ENCODE measurements at places on chromosomes 12 and 14. TPM values are rescaled to one million over a fixed set of nuclear protein-coding genes. Genes with fewer than 3 reads are reported as not detected.

GRCh38 chr12:75641031-75641780 is 129.8 kb upstream of the KRR1 start:
- no peak overlapping the region for H3K4me3 ChIP-seq
- DNase-seq = no peak
- H3K27ac ChIP-seq = no peak overlapping the region
- H3K27me3 ChIP-seq = no peaks in the 10 kb centered on the region
- H3K4me1 ChIP-seq = no peaks in the 10 kb centered on the region
- no peaks in the 10 kb centered on the region for H3K36me3 ChIP-seq

- no peak overlapping the region for H3K27ac ChIP-seq
- no peak overlapping the region for H3K4me3 ChIP-seq
- no peaks in the 10 kb centered on the region for H3K27me3 ChIP-seq
- no peaks in the 10 kb centered on the region for H3K4me1 ChIP-seq
- DNase-seq = no peak
- no peaks in the 10 kb centered on the region for H3K36me3 ChIP-seq
These were observed 48.2 kb upstream of the LRFN5 start for GRCh38 chr14:41558490-41558889.

- H3K4me1 ChIP-seq = no peaks in the 10 kb centered on the region
- DNase-seq = no peak
- no peaks in the 10 kb centered on the region for H3K27me3 ChIP-seq
- H3K27ac ChIP-seq = no peak overlapping the region
These were observed 51.2 kb downstream of the FIGNL2 start for GRCh38 chr12:51797301-51797700.

The LRTM2 gene
- total RNA-seq = 0.39 TPM

- no peaks in the 10 kb centered on the region for H3K4me1 ChIP-seq
- no peaks in the 10 kb centered on the region for H3K36me3 ChIP-seq
- H3K27ac ChIP-seq = no peak overlapping the region
- no peak for DNase-seq
These were observed 11.9 kb downstream of the SLC38A1 start for GRCh38 chr12:46256942-46257341.

- DNase-seq = no peak
- no peak overlapping the region for H3K27ac ChIP-seq
- no peak overlapping the region for H3K4me3 ChIP-seq
These were observed 58.5 kb downstream of the WNK1 start for GRCh38 chr12:810671-811415.

DNA sequence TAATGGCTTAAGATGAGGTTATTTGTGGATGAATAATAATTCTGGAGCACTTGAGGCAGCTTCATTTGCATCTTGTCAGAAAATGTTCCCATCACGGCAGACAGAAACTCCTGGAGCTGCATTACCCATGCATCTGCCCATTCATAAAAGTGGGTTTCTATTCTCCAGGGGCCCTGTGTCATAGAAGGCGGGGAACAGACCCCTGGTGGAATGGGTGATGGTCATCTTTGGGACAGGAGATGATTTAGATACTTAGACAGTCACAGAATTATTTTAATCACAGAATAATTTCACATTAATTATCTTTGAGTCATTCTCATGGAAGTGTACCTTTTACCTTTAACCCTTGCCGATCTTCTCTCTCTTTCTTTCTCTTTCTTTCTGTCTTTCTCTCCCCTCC is 980.7 kb upstream of the TMEM132C start:
- no peak overlapping the region for H3K27ac ChIP-seq
- H3K4me3 ChIP-seq = no peak overlapping the region
- no peaks in the 10 kb centered on the region for H3K27me3 ChIP-seq
- no peaks in the 10 kb centered on the region for H3K4me1 ChIP-seq

GRCh38 chr14:102474934-102475333 is 34.6 kb downstream of the ANKRD9 start:
- peak; percentile 82 for DNase-seq
- no peak overlapping the region for H3K27ac ChIP-seq
- H3K27me3 ChIP-seq = no peaks in the 10 kb centered on the region
- H3K36me3 ChIP-seq = no peaks in the 10 kb centered on the region

DNA sequence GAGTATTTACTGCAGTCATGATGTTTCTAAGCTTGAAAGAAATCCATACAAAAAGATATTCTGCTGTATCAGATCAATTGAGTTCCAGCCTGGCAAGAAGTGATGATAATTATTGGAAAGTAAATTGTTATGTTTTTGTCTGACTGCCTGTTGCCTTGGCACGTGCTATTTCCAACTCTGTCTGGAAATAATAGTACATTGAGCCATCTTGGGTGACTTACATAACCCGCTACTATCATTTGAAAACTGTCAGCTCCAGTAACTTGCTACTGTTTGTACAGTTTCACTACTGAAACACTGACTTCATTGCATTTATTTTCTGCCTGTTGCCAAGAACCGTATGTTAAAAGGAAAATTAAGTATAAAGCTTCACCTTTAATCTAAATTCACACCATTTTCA is 318.6 kb downstream of the ITPR2 start:
- no peak overlapping the region for H3K4me3 ChIP-seq
- H3K27me3 ChIP-seq = no peaks in the 10 kb centered on the region
- no peak overlapping the region for H3K27ac ChIP-seq
- H3K36me3 ChIP-seq = no peaks in the 10 kb centered on the region
- H3K4me1 ChIP-seq = no peaks in the 10 kb centered on the region
- no peak for DNase-seq

DNA sequence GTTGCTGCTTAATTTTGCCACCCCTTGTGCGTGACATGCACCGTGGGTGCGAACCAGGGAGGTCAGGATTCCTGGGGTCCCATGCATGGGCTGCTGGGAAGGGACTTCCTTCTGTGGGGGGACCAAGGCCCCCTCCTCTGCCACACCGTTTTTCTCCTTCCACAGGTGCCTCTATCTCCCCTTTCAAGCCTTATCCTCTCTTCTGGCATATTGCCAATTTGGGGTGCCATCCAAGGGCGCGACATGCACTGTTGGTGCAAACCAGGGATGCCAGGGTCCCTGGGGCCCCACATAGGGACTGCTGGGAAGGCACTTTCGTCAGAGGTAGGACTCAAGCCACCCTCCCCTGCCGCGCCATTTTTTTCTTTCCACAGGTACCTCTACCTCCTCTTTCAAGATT is 289.0 kb downstream of the ALG10 start:
- H3K27ac ChIP-seq = no peak overlapping the region
- H3K4me3 ChIP-seq = no peak overlapping the region
- H3K4me1 ChIP-seq = no peaks in the 10 kb centered on the region
- no peak for DNase-seq
- H3K27me3 ChIP-seq = no peaks in the 10 kb centered on the region

DNA sequence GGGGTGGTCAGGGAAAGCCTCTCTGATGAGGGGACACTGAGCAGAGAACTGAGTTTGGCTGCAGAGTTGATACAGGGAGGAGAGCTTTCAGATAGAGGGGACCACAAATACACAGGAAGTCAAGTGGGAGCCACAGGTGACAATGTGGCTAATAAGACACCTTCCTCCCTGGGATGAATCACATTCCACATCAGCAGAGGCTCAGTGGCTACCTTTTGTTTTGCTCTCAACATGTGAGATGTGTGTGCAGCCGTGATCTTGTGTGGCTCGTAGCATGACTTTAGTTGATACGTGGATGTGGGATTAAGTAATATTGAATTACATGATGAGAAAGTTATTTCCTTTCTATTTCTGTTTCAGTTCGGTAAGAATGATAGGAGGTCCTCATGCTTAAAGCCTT is 7.5 kb downstream of the CRADD start:
- no peak overlapping the region for H3K27ac ChIP-seq
- DNase-seq = no peak
- peaks cover 13% of the 10 kb centered on the region for H3K4me1 ChIP-seq
- H3K4me3 ChIP-seq = no peak overlapping the region

GRCh38 chr14:67569651-67570290 is 30.3 kb downstream of the PIGH start:
- no peaks in the 10 kb centered on the region for H3K27me3 ChIP-seq
- H3K4me1 ChIP-seq = no peaks in the 10 kb centered on the region
- H3K4me3 ChIP-seq = no peak overlapping the region
- no peak overlapping the region for H3K27ac ChIP-seq
- DNase-seq = no peak

The TRHDE gene
- 2.8 TPM for total RNA-seq

The SERPINA3 gene
- total RNA-seq = 238 TPM

The ESR2 gene
- total RNA-seq = 19.8 TPM

The GYS2 gene
- not detected for total RNA-seq

The BCL2L14 gene
- 18.8 TPM for total RNA-seq

DNA sequence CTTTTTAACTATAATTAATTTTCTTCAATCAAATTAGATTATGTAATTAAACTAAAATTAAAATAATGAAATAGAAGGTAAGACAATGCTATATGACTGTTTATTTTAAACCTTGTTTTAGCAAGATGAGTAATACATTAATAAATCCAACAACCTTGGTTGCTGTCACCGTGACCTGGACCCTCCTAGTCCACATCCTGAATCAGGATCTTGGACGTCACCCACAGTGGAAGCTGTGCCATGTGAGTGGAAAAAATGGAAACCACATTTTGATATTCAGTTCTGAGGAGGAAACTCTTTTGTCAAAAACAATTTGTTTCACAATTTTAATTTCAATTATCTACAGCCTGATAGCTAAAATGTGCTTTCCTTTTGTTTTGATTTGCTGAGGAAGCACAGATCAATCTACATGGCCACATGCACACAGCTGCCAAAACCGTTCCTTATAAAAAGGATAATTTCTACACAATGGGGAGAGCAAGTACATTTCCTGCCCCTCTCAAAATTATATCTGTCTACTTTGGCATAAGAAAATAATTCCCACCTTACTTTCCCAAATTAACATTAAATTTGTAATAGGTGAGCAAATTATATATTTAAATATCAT is 255.5 kb downstream of the RASSF9 start:
- H3K4me3 ChIP-seq = no peak overlapping the region
- no peaks in the 10 kb centered on the region for H3K27me3 ChIP-seq
- H3K36me3 ChIP-seq = no peaks in the 10 kb centered on the region
- no peak overlapping the region for H3K27ac ChIP-seq
- no peak for DNase-seq
- H3K4me1 ChIP-seq = no peaks in the 10 kb centered on the region

The FOXM1 gene
- 32.3 TPM for total RNA-seq

DNA sequence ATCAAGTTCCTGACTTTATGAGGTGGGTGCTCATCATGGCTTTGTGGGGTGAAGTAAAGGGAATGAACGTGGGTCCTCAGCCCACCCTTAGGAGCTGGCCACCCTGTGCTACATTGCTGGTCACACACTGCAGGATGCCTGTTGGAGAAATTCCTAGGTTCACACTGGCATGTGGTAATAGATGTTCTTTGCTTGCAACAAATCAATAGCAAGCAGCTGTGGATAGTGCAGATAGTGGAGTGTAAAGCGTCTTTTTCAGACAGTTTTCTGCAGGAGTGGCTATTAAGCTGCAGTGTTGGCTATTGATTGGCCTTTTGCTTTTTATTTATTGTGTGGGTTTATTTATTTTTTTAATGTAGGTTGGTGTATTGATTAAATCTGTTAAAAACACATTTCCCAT is 822.7 kb downstream of the NRXN3 start:
- no peak overlapping the region for H3K4me3 ChIP-seq
- no peaks in the 10 kb centered on the region for H3K36me3 ChIP-seq
- H3K4me1 ChIP-seq = no peaks in the 10 kb centered on the region
- no peak overlapping the region for H3K27ac ChIP-seq

GRCh38 chr14:58607131-58607951 is 30.4 kb upstream of the DACT1 start:
- H3K4me1 ChIP-seq = no peaks in the 10 kb centered on the region
- no peak overlapping the region for H3K27ac ChIP-seq
- no peak for DNase-seq
- H3K27me3 ChIP-seq = no peaks in the 10 kb centered on the region

- H3K36me3 ChIP-seq = no peaks in the 10 kb centered on the region
- peaks cover 27% of the 10 kb centered on the region for H3K4me1 ChIP-seq
- H3K4me3 ChIP-seq = peak overlapping the region; percentile 74
- peak overlapping the region; percentile 95 for H3K27ac ChIP-seq
These were observed 1.6 kb downstream of the GSG1 start for GRCh38 chr12:13101821-13102375.

The CFAP54 gene
- total RNA-seq = 14.4 TPM

- no peak overlapping the region for H3K4me3 ChIP-seq
- H3K4me1 ChIP-seq = no peaks in the 10 kb centered on the region
- no peak overlapping the region for H3K27ac ChIP-seq
These were observed 80.9 kb downstream of the SLC41A2 start for GRCh38 chr12:104877103-104877705.

- DNase-seq = no peak
- no peaks in the 10 kb centered on the region for H3K36me3 ChIP-seq
- H3K27me3 ChIP-seq = no peaks in the 10 kb centered on the region
- no peak overlapping the region for H3K4me3 ChIP-seq
- no peaks in the 10 kb centered on the region for H3K4me1 ChIP-seq
These were observed 85.2 kb upstream of the MAX start for GRCh38 chr14:65187421-65188049.

DNA sequence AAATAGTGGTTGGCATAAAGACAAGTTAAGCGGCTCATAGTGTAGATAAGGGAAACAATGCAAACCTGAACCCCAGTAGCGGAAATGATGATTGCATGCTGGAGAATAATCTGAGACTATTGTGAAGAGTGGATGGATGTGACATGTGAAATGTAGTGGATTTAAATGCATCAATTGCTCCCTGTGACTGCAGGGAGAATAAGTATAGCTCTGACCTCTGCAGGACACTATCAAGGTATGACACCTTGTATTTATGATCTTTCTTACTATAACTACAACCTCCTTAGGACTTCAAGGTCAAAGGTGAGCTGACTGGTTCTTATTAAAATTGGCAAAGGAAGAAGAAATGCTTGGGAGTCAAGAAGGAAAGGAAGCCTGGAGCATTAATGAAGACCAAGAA is 285.6 kb downstream of the GRIN2B start:
- no peaks in the 10 kb centered on the region for H3K36me3 ChIP-seq
- H3K4me1 ChIP-seq = no peaks in the 10 kb centered on the region
- no peak overlapping the region for H3K27ac ChIP-seq
- H3K4me3 ChIP-seq = no peak overlapping the region
- DNase-seq = no peak
- no peaks in the 10 kb centered on the region for H3K27me3 ChIP-seq

DNA sequence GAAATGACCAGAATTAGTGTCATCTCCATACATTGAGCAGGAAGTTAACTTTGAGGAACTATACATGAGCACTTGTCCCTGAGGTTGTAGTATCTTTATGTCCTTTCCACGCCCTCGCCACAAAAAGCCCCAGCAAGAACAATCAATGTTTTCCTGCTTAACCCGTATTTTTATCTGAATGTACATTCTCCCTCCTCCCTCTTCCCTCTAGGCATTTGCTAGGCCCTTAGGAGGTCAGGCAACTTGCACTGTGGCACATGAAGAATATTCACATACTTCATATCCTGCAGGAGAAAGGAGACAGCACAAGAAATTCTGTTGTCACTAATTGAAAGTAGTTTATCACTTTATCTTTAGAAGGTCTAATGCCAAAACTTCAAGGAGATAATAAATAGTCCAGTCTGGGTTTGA is 18.1 kb upstream of the DUSP6 start:
- H3K4me1 ChIP-seq = no peaks in the 10 kb centered on the region
- H3K4me3 ChIP-seq = no peak overlapping the region
- no peak overlapping the region for H3K27ac ChIP-seq
- DNase-seq = no peak

The PTHLH gene
- 0.47 TPM for total RNA-seq
